ENCODE measurements at places on chromosomes 7 and 10.

DNA sequence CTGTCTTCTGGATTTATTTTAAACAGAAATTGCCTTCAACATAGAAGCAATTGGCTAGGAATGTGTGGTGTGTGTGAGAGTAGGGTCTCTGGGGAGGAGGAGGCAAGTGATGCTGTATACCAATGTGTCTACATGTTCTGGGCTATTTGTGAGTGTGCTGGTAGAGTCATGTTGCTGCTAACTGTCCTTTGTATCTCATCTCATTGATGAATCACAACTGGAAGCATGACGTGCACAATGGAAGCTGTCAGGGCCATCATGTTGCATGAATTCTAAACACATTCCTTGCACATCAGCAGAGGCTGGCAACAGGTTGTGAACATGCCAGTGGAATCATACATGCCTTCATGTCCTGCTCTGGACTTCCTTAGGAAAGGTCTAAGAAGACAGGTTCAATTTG lies 199.7 kb downstream of the BMPER start:
- DNase-seq: no peak

DNA sequence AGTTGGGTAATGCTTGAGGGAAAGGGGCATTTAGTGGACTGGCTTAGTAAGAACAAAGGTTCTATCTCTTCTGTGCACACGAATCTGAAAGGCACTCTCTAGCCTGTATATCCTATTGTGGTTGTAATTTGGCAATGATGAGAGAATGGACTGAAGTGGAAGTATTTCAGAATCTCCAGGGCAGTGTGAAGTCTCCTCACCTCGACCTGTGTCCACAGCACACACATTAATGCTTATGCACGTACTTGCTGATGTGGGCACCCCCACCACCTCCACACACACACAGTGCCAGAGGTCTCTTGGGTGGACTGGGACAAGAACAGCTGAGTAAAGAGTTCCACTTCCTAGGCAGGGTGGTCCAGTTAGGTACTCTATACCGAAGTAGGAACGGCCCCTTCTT lies 6.9 kb downstream of the SMC3 start:
- peak; percentile 8 for DNase-seq

- DNase-seq: peak; percentile 99
Observed at GRCh38 chr7:106216517-106216922, 68.3 kb downstream of the NAMPT start.

- DNase-seq: peak; percentile 25
Observed at GRCh38 chr10:114663626-114664025, 5.6 kb upstream of the ABLIM1 start.
